ENCODE measurements at places on chromosomes 16 and 17. TPM values are rescaled to one million over a fixed set of nuclear protein-coding genes. Genes with fewer than 3 reads are reported as not detected.

The PRAC2 gene
- not detected for total RNA-seq

The RAB40C gene
- 14.8 TPM for total RNA-seq

The HOXB3 gene
- total RNA-seq = 8.4 TPM

The TMEM204 gene
- total RNA-seq = 6.2 TPM

The SDK2 gene
- total RNA-seq = 1.6 TPM

The TBC1D26 gene
- total RNA-seq = 0.49 TPM

The MYO15A gene
- total RNA-seq = 0.59 TPM

The DNAH9 gene
- 2.7 TPM for total RNA-seq

The KARS1 gene
- total RNA-seq = 74.2 TPM

The C16orf54 gene
- 0.99 TPM for total RNA-seq

The C16orf92 gene
- not detected for total RNA-seq

- no peak for DNase-seq
These were observed 57.1 kb downstream of the HAPSTR1 start for GRCh38 chr16:9148374-9149015.

DNA sequence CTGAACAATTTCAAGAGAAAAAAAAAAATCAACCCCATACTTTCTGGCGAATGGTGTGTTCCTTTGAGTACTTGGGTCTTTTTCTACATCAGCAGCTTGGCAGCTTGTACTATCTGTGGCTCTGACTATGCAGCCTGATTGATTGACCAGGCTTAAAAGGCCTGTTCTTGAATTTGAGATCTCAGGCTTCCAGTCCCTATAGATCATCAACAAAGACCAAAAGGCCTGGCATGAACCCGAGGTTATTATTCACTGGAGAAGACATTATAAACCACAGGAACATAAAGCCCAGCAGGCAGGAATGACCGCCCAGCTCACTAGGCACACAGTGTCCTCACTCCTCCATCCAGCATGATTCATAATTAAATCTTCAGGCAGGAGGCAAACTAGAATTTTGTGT lies 32.1 kb upstream of the CDH3 start:
- DNase-seq = no peak

DNA sequence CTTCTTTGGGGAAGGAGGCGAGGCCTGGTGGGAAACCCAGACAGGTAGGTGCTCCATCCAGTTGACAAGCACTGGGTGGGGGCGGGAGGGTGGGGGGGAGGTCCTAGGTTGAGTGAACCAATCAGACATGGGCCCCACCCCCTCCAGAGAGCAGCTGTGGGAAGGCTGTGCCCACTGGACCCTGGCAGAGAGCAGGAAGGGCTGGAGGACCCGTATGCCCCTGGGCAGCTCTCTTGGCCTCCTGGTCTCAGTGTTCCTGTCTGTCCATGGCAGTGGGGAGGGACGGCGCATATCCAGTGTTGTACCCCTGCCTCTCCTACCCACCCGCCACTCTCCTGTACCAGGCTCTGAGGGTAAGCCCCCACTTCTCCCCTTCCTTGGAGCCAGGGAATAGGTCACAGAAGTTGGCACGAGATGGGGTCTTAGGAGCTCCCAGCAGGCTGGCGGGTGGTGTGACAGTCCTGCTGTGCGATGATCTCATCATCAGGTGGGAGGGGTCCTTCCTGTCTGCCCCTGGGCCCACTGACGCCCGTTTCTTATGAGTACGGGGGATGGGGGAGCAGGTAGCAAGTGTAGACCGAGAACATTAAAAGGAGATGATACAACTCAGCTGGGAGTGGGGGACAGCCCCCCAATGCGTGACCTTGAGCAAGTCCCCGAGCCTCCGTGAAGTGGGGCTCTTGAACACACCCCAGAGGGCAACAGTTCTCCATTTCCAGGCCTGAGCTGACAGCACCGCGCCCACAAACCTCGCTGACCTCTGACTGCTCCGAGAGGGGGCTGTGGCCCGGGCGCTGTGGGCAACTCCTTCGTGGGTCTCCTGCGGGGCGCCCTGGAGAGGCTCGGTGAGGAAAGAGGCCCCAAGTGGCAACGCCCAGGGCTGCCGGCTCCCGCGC lies 1.2 kb upstream of the ZFPM1 start:
- DNase-seq = no peak

- no peak for DNase-seq
These were observed 105.2 kb downstream of the RBFOX1 start for GRCh38 chr16:7437843-7438242.

DNA sequence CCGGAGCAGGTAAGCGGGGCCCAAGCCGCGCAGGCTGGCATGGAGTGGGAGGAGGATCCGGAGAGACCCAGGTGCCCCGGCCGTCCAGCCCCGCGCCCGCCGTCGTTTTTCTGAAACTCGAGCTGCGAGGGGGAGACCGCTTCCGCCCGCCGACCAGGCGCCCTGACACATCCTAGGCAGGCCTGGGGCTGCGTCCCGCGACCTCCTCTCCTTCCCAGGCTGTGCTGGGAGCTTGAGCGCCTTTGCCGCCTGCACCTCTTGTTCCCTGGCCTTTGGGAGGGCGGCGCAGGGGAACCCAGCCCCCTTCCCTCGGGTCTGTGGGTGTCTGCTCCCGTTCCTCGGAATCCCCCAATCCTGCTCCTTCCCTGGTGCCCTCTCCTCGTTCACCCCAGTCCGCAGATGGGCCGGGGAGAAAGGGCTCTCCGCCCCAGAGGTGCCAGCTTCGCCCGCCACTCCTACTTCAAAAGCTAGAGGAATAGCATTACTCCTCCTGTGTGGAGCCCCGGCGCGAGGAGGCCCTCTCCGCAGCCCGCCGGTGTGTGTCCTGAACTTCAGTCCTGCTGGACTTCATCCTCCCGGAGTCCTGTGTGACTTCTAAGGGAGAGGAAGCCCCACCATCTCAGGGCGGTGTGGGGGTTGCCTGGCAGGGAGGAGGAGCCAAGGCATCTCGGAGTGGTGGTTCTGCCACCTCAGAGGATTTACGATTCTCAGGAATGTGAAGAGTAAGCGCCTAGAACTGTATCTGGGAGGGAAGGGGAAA lies 1.0 kb downstream of the NHERF1 start:
- no peak for DNase-seq

DNA sequence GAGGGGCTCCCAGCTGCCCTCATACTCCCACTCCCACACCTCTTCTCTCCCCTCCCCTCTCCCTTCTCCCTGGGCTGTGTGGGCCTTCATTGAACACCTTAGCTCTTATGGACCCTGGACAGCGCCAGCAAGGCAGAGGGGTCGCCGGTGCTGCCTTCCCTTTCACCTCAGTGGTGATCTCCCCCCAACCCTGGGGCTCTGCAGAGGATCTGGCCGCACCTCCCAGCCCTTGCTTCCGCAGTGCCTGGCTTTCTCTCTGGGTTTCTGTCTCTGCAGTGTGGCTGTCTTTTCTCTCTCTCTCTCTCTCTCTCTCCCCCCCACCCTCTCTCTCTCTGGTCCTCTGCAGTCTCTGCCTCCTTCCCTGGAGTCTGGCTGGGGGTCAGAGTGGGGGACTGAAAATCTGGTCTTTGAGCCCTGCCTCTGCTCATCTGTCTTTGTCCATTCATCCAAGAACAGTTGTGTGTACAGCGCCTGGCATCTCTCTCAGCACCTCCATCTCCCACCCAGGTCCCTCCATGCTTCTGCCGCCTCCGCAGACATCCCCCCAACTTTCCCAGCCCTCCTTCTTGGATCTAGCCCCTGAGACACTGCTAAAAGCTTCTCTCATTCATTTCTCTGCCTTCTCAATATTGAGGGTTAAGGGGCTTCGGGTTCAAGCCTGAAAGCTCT lies 1.1 kb downstream of the SEZ6L2 start:
- no peak for DNase-seq

DNA sequence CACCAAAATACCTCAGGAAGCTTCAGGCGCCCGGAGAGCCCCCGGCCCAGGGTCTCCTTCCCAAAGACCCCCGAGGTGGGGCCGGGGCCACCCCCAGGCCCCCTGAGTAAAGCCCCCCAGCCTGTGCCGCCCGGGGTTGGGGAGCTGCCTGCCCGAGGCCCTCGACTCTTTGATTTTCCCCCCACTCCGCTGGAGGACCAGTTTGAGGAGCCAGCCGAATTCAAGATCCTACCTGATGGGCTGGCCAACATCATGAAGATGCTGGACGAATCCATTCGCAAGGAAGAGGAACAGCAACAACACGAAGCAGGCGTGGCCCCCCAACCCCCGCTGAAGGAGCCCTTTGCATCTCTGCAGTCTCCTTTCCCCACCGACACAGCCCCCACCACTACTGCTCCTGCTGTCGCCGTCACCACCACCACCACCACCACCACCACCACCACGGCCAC lies 6.7 kb upstream of the TMEM88 start:
- no peak for DNase-seq

GRCh38 chr17:76046064-76046463 lies 19.0 kb upstream of the EVPL start:
- no peak for DNase-seq

- DNase-seq = no peak
These were observed 25.2 kb downstream of the HLF start for GRCh38 chr17:55289978-55290377.

DNA sequence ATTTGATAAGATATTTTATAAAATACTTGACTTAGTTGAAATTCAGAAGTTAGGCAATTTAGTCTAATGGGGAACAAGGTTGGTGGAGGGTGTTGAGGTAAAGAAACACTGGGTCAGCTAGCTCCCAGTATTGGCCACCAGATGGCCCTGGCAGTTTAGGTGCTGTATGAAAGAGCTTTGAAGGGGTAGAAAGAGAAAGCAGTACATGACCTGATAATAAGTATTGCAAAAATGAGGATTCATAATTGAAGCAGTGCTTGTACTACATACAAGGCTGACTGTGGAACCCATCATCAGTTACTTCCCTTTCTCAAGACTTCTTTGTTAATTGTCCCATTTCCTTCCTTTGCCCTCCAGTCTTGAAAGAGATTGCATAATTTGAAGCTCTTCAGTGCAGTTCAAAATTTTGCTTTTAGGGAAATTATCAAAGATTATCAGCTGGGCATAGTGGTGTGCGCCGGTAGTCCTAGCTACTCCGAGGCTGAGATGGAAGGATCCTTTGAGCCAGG lies 29.4 kb downstream of the TANC2 start:
- no peak for DNase-seq

GRCh38 chr17:75888484-75888883 lies 8.3 kb downstream of the TRIM65 start:
- DNase-seq = no peak

DNA sequence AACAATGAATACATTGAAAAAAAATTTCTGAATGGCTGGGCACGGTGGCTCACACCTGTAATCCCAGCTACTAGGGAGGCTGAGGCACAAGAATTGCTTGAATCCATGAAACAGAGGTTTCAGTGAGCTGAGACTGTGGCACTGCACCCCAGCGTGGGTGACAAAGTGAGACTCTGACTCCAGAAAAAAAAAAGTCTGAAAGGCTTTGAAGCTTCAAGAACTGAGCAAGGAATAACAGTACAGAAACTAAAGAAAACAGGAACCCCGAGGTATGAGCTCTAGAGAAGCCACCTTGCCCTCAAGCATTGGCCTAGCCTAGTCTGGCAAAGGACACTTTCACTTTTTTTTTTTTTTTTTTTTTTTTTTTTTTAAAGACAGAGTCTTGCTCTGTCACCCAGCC lies 45.0 kb downstream of the TEX2 start:
- no peak for DNase-seq

DNA sequence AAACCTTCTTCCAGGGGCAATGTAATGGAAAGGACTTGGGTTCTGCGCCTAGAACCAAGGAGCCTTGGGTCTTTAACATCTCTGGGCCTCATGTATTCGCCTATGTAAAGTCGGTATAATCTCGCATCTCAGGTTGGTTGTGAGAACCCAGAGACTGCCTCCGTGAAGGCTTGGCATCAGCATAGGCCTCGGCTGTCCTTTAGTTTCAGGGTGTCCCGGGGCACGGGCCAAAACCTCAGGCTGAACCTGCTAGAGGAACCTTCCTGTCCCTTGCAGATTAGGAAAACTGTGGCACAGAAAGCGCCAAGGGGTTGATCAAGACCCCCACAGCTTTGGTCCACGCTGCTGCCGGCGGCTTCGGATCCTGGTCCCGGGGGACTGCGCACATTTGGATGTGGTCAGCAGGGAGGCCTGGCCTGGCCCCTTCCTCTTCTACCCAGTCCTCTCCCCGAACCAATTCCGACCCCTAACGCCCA lies 772 bp upstream of the PHAF1 start:
- DNase-seq = no peak

DNA sequence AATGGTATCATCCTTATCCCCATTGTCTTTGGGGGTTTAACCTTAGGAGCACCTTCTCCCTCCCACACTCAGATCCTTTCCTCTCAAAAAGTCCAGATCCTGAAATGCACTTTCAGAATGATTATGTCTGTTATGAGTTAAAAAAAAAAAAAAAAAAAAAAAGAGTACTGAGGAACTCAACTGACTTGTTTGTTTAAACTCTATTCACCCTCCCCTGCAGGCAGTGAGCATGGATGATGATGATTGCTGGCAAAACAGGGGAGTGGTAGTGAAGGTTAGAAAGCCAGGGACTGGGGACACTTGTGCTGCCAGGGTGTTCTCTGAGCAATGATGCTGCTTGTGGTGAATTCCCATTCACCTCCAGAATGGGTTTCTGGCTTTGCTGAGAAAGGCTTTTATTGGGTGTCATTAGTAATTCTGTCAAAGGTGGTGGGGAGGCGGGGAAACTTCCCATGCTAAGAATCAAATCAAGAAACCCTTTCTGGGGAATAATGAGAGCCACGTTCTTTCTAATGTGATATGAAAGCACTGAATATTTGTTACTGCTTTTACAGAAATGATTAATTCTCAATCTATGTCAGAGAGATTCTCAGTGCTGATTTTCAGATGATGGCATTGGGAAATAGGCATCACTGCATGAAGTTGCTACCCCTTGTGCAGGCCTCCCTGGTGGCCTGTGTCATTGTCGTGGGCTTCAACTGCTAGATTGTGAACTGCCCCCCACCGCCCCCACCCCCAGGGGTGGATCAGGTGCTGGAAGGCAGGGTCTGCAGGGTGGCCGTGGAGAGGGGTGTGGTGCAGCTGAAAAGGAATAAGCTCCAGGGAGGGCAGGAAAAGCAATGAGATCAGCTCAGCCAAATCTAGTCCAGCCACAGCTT lies 14.1 kb downstream of the CCL4 start:
- DNase-seq = no peak

- no peak for DNase-seq
These were observed 18.3 kb downstream of the CIITA start for GRCh38 chr16:10895053-10895946.

GRCh38 chr17:64377769-64378282 lies 12.8 kb downstream of the PECAM1 start:
- DNase-seq = no peak

- DNase-seq = no peak
These were observed 8.9 kb downstream of the P4HB start for GRCh38 chr17:81851423-81851822.

DNA sequence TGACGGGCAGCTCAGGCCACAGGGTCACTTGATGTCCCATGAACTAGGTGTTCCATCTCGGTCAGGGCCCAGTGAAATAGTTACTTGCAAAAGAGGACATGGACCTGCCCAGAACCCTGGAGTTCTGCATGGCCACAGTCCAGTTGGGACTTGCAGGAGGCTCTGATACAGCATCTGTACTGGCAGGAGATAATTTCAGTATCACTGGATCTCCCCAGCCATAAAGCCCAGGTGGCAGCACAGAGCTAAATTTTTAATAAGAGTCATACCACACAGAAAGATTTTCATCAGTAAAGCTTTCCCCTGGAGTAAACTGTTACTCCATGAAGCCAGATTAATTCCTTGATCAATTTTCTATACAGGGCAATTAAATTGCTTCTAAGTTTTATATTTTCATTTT lies 18.0 kb upstream of the SLC16A5 start:
- no peak for DNase-seq

GRCh38 chr17:83162035-83162745 lies 82.8 kb downstream of the METRNL start:
- no peak for DNase-seq
